Spinal cord (tissue), 10 donors: ENCODE measurements at places on chromosomes 3 and 15. TPM values are rescaled to one million over a fixed set of nuclear protein-coding genes. Genes with fewer than 3 reads are reported as not detected.

GRCh38 chr3:187403768-187404288, 35.6 kb downstream of the RTP4 start:
- no peak for DNase-seq

- DNase-seq, result no peak
Observed at GRCh38 chr3:5080779-5081550, 41.1 kb upstream of the ARL8B start.

DNA sequence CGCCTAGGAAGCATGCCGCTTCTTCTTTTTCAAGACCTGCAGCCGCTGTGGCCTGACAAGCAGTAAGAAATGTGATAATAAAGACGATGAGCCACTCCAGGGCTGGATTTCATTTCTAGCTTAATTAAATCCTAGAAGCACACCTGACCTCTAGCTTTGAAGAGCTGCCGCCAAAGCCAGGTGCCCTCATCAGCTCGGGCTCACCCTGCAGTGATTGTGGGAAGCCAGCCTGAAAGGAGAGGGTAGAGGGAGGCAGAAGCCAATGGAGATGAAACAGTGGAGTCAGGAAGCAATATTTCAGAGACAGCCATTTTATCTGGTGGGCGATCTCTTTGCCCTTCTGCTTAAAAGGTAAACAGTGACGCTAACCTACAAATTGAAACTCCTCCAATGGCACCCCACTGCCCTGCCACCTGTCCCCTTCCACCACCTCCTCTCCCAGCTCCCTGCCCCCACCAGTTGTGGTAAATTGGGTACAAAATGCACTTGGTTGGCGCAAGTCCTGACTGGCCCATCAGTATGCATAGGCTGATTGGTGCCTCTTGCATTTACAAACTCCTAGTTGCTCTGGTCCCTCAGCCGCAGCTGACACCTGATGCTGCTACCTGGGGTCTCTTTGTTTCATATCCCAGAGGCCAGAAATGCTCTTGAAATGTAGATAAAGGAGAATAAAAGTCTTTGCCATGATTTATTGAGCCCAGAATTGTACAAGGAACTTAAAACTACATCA, 385.3 kb downstream of the PDCD6IP start:
- DNase-seq, result no peak

- peak; percentile 16 for DNase-seq
Observed at GRCh38 chr3:130299531-130299930, 45.9 kb upstream of the COL6A5 start.

DNA sequence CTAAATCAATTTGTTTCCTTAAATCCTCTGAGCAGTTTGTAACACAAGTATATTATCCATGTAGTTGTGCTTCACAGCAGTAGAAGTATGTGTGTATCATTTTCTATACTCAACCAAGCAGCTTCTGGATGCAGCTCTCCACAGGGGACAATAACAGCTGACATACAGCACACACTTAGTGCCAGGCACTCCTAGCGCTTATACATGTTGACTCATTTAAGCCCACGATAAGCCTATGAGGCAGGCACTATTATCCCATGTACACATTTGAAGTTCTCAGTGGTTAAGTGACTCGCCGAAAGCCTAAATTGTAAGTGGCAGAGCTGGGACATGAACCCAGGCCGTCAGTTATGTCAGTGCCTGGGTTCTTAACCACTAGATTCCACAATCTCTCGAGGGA, 20.3 kb upstream of the LPP start:
- DNase-seq, result no peak

GRCh38 chr3:16448639-16449070, 64.8 kb downstream of the RFTN1 start:
- DNase-seq, result no peak

DNA sequence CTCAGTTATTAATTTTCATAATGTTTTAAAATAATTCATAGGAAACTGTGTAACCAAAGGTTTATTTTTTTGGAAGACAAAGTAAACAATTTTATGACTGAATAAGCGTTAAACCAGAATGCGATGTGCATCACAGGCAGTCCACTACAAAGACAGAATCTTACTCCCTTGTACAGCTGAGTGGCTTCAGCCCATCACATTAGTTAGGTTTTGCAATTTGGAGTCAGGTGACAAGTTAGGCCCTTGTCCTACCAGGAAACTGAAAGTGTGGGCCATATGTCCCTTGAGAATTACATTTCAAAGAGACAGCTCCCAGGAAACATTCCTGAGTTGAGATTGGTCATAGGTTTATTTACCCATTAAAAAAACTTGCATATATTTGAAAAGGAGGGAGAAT, 156.3 kb downstream of the MEX3B start:
- DNase-seq, result no peak

GRCh38 chr3:99903869-99904268, 86.2 kb downstream of the CMSS1 start:
- no peak for DNase-seq

GRCh38 chr3:88810455-88810854, 297.0 kb upstream of the EPHA3 start:
- no peak for DNase-seq

DNA sequence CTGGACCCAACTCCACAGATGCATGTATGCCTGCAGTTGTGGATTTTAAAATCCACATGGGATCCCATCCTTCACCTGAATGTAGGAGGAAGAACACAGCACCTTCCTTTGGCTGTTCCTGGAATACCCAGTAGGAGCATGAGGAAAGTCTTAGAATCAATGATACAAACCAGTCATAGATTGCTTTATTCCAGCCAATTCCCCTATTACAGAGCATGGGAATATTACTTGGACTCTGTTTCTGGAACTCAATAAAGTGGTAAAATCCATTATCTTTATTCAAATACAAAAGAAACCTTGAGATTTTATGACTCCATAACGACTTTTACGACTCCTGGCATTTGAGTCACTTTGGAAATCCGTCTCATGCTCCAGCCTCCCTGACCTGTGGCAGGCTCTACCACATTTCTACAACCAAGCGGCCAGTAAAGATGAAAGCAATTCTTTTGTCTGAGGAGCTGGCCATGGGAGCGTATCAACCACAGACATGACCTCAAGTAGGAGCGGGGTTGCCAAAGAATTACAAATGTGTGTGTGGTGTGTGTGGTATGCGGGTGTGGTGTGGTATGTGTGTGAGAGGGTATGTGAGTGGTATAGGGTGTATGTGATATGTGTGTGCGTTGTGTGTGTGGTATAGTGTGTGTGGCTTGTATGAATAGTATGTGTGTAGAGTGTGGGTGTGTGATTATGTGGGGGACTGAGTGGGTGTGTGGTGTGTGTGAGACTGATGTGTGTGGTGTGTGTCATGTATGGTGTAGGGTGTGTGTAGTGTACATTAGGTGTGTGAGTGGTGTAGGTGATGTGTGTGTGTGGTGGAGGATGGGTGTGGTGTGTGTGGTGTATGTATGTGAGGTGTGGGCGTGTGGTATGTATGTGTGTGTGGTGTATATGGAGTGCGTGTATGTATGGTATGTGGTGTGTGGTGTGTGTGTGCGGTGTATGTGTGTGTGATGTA, 40.0 kb downstream of the ARRDC4 start:
- DNase-seq, result no peak

- no peak for DNase-seq
Observed at GRCh38 chr3:46020766-46021510, 6.3 kb downstream of the XCR1 start.

LMAN1L gene
- 0.29 TPM for polyA plus RNA-seq

DNA sequence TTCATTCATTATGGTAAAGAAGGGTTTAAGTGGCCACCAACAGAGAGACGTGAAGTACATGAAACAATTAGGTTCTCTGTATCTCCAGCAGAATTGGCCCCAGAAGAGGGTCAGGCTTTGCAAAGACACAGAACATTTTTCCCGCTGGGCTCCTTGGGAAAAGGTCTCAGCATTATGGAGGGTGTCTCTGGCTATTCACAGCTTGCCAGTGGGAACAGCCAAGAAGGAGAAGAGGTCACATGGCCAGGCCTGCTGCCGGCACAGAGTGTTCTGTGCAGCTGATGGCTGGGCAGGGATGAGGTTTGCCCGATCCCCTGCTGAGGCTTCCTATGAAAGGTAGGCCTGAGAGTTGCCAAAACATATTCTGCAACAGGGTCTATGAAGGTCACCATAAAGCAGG, 77.8 kb upstream of the LPP start:
- no peak for DNase-seq

DNA sequence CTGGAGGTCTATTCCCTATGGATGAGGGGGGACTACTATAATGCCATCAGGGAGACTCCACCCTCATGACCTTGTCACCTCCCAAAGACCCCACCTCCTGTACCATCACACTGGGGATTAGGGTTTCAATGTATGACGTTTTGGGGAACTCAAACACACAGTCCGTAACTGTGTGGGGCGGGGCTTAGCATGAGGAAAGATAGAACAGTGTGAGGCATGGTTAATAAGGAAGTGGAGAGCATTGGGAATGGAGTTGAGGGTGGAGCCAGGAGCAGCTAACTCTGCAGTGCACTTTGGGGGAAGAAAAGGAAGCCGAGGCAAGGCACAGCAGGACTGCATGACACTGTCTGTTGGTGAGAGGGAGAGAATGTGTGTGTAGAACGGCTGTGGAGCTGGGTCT, 90.9 kb upstream of the AGBL1 start:
- DNase-seq, result no peak

DNA sequence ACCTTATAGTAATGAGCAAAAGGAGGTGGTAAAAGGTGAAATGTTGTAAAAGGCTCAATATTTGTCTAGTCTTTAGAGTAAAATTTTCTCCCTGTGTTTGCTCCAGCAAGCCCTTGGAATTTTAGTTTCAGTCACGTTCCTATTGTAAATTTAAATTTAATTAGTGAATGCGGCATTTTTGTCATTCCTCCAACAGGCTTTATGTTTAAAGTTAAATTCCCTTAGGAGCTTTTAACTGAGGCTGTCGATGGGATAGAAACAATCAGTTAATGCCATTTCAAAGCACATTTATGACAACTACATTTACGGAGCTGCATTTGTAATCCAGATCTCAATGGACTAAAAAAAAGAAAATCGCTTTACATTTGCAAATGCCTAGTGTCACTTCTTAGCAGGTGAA, 868 bp upstream of the GADL1 start:
- DNase-seq, result no peak

DNA sequence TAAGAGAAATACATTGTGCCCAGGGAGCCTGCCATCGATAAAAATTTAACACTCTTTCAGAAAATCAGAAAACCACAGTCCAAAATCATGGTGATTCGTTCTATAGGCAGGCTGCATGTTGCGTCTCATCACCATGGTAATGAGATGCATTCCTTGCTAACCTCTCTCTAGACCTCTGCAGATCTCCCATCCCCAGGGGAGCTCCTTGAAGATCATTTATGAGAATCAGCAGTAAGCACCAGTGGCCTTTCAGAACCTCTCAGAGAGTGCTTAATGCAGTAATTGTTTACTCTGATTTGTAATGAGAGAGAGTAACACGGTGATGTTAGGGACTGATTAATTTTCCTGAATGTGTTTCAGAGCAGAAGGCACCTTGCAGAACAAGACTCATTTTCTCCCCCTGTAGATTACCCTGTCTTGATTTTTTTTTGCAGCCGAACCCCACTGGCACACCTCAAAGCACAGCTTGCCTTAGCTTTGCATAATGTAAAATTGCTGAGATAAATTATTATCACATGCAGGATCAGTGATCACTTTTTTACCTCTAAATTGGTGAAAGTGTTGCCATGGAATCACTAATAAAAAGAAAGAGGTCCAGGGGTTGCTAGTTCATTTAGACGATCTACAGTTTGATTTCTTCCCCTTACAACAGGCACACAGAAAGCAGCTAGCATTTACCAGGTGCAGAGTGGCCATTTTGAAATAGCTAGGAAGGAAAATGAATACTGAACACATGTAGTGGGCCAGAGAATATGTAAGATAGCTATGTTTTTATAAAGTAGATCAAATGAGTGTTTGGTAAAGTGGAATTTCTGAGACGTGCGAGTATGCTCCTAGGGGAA, 98.9 kb upstream of the CHL1 start:
- DNase-seq, result no peak

GRCh38 chr15:68052431-68052830, 1.7 kb upstream of the PIAS1 start:
- no peak for DNase-seq

GRCh38 chr3:186520957-186521842, 23.0 kb downstream of the CRYGS start:
- DNase-seq, result no peak

DNA sequence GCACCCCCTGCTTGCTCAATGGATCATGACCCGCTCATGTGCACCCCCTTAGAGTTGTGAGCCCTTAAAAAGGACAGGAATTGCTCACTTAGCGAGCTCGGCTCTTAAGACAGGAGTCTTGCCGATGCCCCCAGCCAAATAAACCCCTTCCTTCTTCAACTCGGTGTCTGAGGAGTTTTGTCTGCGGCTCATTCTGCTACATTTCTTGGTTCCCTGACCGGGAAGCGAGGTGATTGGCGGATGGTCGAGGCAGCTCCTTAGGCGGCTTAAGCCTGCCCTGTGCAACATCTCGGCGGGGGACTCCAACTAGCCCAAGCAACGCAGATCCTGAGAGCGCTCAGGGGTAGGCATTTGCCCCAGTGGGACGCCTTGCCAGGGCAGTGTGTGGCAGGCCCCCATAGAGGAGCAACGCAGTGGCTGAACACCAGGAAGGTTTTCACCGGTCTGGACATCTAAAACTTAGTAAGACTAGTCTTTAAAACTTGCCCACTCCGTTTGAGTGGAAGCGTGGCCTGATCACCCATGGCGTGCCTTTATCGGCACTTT, 9.5 kb downstream of the SLCO2A1 start:
- no peak for DNase-seq

DNA sequence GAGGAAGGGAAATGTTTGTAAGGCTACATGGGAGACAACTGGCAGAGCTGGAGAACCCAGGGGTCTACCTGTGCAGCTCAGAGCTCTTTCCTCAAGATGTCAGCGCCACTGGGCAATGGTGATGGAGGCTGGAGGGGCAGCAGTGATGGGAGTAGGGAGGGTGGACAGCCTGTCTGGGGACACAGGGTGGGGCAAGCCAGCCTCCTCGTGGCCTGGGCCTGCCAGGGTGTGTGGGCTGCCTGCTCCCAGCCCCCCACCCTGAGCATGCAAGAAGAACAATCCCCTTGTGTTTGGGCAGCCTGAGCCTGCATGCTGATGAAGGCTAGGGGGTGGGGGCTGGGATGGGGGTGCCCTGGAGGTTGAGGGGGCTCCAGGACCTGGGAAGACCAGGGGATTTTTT, 1.2 kb downstream of the PCBP4 start:
- DNase-seq, result no peak

DNA sequence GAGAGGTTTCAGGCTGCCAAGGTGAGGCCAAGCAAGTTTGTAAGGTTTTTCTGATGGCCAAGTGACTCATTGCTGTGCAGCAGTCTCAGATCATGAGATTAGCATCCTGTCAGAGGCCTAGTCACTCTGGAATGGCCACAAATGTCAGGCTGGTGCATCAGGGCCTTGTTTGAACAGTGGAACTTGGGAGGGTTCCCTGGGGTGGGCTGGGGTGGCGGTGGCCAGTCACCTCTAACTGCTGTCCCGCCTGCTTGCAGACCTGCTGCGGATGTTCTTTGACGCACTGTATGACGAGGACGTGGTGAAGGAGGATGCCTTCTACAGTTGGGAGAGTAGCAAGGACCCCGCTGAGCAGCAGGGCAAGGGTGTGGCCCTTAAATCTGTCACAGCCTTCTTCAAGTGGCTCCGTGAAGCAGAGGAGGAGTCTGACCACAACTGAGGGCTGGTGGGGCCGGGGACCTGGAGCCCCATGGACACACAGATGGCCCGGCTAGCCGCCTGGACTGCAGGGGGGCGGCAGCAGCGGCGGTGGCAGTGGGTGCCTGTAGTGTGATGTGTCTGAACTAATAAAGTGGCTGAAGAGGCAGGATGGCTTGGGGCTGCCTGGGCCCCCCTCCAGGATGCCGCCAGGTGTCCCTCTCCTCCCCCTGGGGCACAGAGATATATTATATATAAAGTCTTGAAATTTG, 2.8 kb upstream of the FAM131A start:
- DNase-seq, result no peak
